Stimulated activated CD8-positive, alpha-beta memory T cell treated with anti-CD3 and anti-CD28 coated beads, Interleukin-4, amount 100 ng/mL, for 4 hours (primary cell): ENCODE measurements at places on chromosomes 5 and 9.
A peak's percentile ranks its signal among the peaks of the same experiment; 100 is the strongest.

DNA sequence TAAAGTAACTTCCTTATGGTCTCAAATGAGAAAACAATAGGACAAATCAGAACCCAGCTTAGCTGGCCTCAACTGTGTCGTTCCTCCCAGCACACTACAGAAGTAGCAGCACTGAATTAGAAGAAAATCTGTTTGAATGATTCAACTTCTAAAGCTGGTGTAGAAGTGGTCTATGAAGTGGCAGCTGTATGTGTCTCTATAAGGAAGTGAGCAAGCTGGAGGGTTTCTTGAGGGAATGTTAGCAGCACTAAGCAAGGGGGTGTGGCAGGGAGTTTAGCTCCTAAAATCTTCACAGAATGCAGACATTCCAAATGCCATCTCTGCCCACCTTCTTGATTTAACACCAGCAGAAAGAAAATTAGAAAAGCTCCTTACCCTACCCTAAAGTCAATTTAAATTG is 4.1 kb downstream of the KLF9 start:
- no peak for DNase-seq

DNA sequence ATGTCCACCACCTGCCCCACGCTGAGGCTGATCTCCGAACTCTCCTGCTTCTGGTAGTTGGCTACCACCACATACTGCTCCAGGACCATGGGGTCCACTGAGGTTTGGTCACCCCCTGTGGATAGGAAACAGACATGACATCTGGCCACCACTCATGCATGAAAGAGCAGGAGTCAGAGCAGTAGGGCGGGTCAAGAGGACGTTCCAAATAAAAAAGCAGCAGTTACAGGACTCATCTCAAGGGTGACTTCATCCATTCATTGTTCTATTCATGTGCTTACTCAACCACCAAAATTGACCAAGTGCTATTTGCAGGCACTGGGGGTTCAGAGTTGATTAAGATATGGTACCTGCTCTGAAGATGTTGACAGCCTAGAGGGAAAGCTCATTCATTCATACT is 79.2 kb upstream of the UBTD2 start:
- DNase-seq, result no peak

DNA sequence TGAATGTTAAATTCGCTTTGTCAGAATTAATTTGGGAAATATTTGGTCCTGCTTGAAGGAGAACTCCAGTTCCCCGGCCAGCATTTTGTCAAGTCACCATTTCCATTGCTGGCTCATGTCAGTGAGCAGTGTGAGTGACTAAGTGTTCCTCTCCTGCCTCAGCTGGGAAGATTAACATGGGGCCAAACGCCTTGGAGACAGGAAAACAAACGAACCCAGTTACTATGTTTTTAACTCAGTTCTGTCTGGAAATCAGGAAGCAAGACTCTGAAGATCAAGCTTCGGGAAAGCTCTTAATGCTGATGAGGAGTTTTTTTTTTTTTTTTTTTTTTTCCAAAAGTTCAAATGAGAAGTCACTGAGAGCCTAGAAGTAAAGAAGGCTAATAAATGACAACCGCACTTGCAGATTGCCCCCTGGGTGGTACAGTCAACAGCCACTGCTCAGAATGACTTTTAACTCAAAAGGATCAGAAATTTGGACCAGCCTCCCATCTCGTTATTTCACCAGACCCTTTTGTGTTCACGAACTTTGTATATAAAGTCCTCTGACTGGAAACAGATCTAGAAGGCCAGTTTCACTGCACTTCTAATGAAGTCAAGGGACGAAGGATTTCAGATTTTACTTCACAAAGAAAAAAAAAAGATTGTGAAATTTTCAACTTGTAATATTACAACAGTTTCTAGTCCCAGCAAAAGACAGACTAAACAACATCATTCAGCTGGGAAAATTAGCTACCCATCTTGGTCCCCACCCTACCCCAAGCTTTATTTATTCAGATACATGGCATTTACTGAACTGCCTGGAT is 121.3 kb downstream of the LHFPL2 start:
- DNase-seq, result no peak

- DNase-seq, result no peak
Observed at GRCh38 chr5:128328446-128328845, 209.6 kb downstream of the FBN2 start.

- DNase-seq, result no peak
Observed at GRCh38 chr5:105413406-105413990, 1850.9 kb upstream of the NUDT12 start.

- DNase-seq, result no peak
Observed at GRCh38 chr5:43061352-43062075, 21.4 kb upstream of the ANXA2R start.

DNA sequence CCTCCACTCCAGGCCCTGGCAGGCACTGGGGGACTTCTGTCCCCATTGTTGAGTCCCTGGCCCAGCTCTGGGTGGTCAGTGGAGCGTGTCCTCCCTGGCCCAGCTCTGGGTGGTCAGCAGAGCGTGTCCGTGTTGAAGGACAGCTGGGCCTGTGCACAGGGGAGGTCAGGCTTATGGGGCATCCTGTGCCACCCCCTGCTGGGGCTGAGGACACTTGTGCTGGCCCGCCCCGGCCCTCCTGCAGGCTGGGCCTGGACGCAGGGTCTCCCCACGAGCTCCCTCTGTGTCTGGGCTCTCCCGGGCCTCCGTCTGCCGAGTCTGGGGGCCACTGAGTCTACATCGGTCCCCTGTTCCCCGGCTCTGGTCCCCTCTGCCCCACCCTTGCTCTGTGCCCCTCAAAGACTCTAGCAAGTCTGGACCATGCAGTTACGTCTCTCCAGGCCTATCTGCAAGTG is 11.5 kb upstream of the CLIC3 start:
- DNase-seq, result no peak

DNA sequence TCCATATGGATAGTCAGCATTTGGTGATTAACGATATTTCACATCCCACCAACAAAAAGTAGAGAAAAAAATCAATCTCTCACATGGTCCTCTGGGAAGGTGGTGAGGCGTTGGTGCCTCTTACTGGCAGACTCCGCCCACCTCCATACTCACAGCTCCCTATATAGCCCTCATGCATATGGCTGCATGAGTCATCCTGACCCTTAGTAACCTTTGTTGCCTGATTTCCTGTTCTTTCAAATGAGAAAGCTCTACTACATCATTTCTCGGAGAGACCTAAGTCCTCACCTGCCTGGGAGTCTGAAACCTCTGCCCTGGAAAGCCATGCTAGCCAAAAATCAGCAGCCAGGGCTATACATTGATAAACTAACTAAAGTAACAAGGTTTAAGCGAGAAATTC is 33.3 kb upstream of the ABCA1 start:
- DNase-seq, result peak; percentile 1

- no peak for DNase-seq
Observed at GRCh38 chr9:117622347-117622746, 81.9 kb upstream of the TLR4 start.

GRCh38 chr5:63127054-63127453 is 548.4 kb downstream of the LRRC70 start:
- no peak for DNase-seq

DNA sequence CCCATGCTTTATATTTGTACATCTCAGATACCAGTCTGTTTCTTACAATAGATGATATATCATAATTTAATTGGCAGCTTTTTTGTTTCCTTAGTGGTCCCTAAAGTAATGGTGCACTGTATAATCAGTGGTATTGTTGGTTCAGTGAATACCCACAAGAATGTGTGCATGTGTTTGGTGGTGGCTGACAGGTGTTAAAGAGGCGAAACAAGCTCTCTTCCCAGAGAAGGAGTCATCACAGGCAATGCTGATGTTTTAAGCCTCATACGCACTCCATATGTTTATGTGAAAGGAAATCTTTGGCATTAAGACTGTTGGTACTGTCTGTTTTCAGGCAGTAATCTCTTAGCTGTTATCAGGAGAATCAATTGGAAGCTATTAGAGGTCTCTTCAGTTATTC is 49.2 kb upstream of the KIAA1958 start:
- no peak for DNase-seq

- DNase-seq, result no peak
Observed at GRCh38 chr5:181211208-181211607, 6.2 kb upstream of the TRIM7 start.

DNA sequence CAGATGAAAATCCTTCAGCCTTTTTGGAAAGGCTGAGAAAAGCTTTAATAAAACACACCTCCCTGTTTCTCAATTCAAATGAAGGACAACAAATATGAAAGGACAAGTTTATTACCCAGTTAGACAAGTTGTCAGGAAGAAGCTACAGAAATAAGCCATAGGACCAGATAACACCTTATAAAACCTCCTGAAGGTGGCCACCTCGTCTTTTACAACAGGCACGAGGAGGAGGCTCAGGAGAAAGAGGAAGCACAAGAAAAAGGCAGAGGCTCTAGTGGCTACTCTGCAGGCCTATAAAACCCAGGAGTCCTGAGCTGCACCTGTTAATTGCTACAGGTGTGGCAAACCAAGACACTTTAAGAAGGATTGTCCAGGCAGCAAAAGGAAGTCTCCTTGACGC is 352.1 kb upstream of the CDH18 start:
- no peak for DNase-seq

DNA sequence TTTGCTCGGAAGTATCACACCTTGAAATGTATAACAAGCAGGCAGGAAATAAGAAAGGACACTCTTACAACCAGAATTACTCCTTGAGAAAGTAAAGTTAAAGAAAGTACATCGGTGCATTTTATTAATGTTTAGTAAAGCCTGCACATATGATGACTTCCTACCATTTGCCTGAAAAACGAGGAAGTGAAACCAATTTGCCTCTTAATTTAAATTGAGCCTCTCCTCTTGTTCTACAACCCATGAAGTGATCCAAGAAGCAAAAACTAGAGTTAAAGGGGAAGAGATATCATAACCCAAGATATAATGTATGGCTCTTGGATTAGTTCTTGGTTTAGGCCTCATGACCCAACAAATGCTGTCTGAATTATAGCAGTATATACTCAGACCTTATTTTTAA is 95.6 kb downstream of the GNAQ start:
- DNase-seq, result no peak

GRCh38 chr9:23538461-23539003 is 287.5 kb downstream of the ELAVL2 start:
- no peak for DNase-seq

DNA sequence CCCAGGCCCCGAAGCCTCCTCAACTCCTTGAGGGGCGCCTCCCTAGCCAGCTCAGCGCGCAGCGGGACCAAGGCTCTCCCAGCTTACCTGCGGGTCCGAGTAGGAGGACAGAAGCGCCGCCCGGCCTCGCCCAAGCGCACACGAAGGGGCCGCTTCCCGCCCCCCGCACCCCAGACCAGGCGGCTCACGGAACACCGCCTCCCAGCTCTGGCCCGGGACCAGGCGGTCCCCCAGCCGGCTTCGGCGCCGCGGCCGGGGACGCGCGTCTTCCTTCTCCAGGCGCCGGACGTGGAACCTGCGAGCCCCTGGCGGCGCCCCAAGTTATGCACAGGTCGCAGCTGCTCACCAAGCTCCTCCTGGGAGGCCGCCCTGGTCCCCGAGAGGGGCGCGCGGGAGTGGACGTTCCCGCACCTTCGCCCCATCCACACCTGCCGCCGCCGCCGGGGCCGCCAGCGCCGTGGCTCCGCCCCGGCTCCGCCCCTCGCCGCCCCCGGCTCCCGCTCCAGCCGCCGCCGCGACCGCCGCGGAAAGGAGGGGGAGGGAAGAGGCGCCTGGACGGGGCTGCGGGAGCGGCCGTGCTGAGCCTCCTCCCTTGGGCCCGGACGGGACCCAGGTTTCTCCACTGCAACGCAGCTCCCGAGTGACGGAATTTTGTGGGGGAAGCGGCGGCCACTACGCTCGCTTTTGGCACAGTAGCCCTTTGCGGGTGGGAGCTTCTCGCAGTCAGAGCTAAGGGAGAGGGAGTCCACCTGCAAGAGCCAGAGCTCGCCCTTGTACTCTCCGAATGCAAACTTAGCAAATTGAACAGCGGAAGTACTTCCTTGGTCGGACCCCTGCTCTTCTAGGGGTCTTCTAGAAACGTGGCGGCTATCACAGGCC is 77.5 kb upstream of the IFNE start:
- DNase-seq, result no peak

- DNase-seq, result no peak
Observed at GRCh38 chr9:30609713-30610112, 1774.7 kb upstream of the ACO1 start.

- DNase-seq, result no peak
Observed at GRCh38 chr5:110106750-110107149, 417.0 kb downstream of the MAN2A1 start.

DNA sequence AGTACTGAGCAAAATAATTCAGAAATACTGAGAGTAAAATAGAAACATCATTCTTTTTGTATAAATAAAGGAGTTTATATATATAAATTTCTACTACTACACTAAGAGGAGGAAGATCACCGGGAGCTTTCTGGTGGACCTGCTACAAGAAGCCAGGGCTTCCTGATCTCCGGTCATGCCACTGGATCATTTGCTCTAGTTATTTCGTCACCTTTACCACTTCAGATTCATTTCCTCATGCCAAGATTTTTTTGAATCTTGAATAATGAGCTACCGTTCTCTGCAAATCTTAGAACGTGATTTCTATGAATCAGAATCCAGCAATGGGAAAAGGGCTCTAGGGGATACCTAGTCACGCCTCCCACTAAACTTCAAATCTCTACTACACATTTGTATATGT is 51.9 kb upstream of the TBC1D9B start:
- no peak for DNase-seq

- DNase-seq, result no peak
Observed at GRCh38 chr9:135514342-135515082, 6.7 kb upstream of the LCN1 start.

DNA sequence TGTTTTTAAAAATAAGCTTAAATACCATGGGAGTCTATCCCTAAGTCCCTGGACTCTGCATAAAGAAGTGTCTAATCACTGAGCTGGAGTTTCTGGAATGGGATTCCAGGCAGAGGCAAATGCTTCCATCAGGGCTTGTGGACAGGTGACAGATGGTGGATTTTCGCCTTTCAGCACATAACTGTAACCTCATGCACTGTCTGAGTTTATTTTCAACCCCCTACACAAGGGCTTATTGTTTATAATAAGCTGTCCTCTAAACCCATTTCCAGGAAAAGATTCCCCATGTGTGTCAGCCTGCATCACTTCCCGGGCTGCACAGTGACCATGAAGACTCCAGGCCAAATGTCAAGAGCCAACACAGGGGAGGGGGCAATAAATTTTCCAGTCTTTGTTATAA is 264.0 kb downstream of the PIK3R1 start:
- no peak for DNase-seq

GRCh38 chr9:116480700-116481099 is 206.4 kb upstream of the TRIM32 start:
- no peak for DNase-seq

- no peak for DNase-seq
Observed at GRCh38 chr9:137515338-137515724, 34.9 kb downstream of the PNPLA7 start.

- DNase-seq, result no peak
Observed at GRCh38 chr5:68444048-68444447, 228.5 kb downstream of the PIK3R1 start.

DNA sequence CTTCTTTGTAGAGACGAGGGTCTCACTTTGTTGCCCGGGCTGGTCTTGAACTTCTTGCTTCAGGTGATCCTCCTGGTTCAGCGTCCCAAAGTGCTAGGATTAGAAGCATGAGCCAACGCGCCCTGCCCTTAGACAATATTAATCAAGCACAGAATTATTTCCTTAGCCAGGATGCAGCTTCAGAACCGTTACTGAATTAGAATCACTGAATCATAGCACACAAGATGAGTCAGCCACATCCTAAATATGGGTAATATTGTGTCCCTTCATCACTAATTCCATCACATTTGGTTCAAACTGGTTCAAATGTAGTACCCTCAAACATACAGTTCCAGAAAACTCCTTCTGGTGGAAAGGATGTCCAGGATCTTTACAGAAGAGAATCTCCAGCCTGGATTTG is 82.7 kb downstream of the BNC2 start:
- no peak for DNase-seq

- no peak for DNase-seq
Observed at GRCh38 chr9:22044583-22044982, 35.5 kb upstream of the CDKN2B start.
